Central memory CD4-positive, alpha-beta T cell (primary cell): ENCODE measurements at places on chromosomes 3 and 15.

DNA sequence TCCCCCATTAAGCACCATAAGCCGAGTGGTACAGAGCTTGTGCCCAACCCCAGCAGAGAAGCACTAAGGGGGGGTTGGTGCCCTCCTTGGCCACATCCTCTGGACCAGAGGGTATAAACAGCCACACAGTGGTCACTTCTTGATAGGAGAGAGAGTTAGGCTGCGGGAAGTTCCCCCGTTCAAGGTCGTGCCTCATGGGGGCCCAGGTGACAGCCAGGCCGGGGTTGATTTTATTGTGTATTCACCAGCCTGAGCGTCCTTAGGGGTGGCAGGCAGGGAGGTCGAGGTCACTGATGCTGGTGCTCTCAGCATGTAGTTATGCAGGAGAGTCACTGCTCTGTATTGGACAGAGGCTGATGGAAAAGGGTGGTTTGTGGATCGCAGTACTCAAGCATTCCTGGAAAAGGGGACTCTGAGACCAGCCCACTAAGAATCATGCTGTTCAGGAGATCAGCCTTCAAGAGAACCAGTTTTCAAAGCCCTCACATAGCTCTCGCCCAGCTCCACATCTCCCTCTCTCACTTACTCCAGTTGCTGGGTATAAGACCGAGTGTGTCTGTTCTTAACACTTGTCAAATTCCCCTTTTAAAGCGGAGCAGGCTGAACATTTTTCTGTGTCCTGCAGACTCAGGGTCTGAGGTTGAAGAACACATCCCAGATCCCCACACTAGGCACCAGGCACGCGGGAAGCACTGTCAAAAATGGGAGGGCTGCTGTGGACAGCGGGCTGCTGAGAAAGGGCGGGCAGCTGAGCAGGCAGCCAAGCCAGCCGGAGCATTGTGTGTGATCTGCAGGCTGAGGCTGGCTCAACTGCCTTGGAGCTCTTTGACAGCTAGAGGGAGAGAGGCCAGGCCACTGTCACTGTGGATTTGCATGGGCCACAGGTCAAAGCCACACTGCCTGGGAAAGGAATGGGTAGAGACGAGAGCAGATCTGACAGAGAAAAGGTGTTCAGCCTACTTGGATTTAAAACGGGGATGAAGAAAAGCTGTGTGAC is 279.3 kb upstream of the LRRFIP2 start:
- DNase-seq, result no peak

- no peak for DNase-seq
Measured at GRCh38 chr3:11407644-11408043, 135.4 kb downstream of the ATG7 start.

- no peak for DNase-seq
Measured at GRCh38 chr3:162022911-162023310, 526.3 kb downstream of the OTOL1 start.

DNA sequence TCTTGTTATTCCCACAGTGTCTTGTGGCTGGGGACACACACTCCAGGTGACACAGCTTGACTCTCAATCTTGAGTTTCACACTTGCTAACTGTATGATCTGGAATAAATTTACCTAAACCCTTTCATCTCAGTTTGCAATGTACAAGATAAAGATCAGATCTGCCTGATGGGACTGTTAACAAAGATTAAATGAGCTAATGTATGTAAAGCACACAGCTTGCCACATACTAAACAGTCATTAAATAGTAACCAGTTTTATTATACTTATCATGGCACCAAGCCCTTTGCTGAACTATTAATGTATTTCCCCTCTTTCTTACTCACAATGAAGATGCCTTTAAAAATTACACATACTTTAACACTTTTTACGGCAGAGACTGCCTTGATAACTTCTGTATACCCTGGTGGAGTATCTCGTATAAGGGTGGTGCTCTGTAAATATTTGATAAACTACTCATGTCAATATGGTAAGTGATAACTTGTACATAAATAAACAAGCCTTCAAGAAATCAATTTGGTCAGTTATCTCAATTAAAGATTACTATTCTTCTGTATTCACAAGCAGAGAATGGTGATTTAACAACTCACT is 184.5 kb downstream of the STAG1 start:
- no peak for DNase-seq

DNA sequence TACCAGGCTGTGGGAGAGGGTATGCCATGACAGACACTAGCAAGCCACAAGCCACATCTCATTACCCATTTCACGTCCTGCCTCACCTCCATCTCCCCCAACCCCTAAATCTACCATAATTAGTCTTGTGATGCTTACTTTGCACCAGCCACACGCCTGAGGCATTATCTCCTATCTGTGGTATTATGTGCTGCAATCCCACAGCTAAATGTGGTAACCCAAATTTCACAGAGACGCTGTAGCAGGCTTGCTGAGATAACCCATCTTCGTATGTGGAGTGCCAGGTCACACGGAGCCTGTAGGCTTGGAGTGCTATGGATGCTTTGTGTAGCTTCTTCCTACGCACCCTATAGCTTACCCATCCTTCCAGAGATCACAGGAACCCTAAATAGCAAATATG is 256.7 kb upstream of the KCNH8 start:
- DNase-seq, result peak; percentile 13

- DNase-seq, result no peak
Measured at GRCh38 chr15:47384341-47384740, 333.0 kb upstream of the SEMA6D start.
